ENCODE measurements at places on chromosomes 5 and 9. TPM values are rescaled to one million over a fixed set of nuclear protein-coding genes. Genes with fewer than 3 reads are reported as not detected.

DNA sequence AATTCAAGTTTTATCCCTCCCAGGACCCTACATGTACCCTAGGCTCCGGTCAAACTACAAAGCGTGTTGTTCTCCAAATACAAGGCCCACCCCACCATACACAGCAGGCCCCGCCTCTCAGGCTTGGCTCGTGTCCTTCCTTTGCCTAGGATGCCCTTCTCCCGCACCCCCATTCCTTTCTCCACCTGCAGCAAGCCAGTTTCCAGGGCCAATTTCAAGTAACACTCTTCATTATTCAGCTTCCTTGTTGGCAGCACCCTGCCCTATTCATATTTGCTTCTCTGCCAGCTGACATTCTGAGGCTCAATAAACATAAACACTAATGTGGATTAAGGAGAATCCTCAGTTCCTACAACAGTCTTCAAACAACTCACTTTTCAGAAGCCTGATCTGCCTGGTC lies 31.7 kb downstream of the EPB41L4B start:
- DNase-seq = no peak

Gene TMEM250
- polyA plus RNA-seq = 23.3 TPM

- no peak for DNase-seq
Measured at GRCh38 chr9:110031511-110032173, 176.3 kb downstream of the C9orf152 start.

GRCh38 chr5:139061274-139061673 lies 136.9 kb downstream of the SIL1 start:
- DNase-seq = peak; percentile 27

GRCh38 chr5:126988021-126988569 lies 42.3 kb downstream of the MARCHF3 start:
- no peak for DNase-seq

DNA sequence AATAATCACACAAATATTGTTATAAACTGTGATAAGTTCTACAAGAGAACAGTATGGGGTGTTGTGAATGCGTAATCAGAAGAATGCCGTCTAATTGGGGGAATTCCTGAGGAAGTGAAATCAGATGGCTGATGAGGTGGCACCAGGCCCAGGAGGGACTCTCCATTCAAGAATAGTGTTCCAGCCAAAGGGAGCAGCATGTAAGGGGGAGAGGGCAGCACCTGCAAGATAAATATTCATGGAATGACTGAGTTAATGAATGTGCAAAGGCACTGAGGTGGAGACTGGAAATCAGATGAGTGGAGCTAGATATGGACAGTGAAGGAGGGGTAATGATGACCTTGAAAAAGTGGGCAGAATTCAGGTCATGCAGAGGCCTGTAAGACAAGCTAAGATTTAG lies 250.6 kb downstream of the ARRDC3 start:
- no peak for DNase-seq

Gene GALNT12
- 3.6 TPM for polyA plus RNA-seq

GRCh38 chr5:148826739-148827070 lies 294 bp downstream of the ADRB2 start:
- no peak for DNase-seq

- DNase-seq = no peak
Measured at GRCh38 chr5:143898916-143899591, 87.1 kb downstream of the HMHB1 start.

GRCh38 chr5:491119-491855 lies 33.0 kb downstream of the SLC9A3 start:
- no peak for DNase-seq

Gene TAF11L5
- polyA plus RNA-seq = not detected

Gene GRM6
- 0.54 TPM for polyA plus RNA-seq

DNA sequence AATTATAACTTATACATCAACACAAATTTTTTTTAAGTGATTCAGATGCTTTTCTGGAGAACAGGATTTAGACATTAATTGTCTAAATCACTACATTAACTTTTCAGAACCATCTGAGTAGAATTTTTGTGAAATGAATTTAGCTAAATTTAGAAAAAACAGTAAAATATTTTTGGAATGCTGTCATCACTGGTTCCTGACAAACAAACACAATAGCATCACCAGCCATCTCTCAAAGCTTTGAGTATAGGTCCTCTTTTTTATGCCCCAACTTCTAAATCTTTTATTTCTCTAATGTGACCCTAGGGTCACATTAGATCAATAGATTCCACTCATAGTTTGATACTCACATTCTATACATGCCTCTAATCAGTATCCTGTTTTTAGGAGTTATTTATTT lies 104.6 kb downstream of the PRR16 start:
- no peak for DNase-seq

Gene KIF20A
- 21.2 TPM for polyA plus RNA-seq

Gene RABL6
- 50.1 TPM for polyA plus RNA-seq

Gene SLC6A19
- not detected for polyA plus RNA-seq

Gene MCTP1
- polyA plus RNA-seq = 10.3 TPM

DNA sequence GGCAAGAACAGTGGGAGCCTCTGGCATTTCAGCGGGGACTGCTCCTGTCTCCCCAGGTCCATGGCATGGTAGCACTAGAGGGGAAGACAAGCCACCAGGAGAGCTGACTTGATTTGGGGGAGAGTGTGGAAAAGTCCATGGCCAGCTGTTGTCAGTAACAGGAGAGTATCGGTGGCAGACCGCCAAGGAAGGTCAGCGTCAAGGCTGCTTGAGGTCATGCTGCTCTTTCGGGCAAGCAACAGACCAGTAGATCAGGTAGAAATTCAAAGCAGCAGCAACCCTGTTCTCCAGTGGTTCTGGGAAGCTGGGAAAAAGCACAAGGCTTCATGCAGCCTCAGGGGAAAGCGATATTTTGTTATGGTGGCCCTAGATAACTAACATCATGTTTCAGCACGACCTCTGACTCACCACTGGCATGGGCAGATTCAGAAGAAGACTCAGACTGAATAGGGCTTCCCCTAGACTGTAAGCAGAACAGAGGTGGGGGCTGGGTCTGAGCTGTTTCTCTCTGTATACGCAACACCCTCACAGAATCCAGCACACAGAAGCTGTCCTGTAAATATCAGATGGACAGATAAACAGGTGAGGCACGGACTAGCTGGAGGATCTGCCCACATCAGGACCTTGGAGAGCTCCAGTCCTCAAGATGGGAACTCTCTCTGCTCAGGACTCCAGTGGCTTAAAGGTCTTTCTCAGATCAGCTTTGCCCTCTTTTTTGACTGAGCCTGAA lies 35.2 kb upstream of the PLEKHG4B start:
- DNase-seq = peak; percentile 48

GRCh38 chr5:59577485-59577884 lies 316.0 kb downstream of the PDE4D start:
- no peak for DNase-seq

- DNase-seq = no peak
Measured at GRCh38 chr9:13524245-13524644, 244.8 kb upstream of the MPDZ start.

Gene SLC46A2
- 0.10 TPM for polyA plus RNA-seq

- no peak for DNase-seq
Measured at GRCh38 chr5:42015681-42016080, 90.6 kb downstream of the FBXO4 start.

Gene ERGIC1
- 102 TPM for polyA plus RNA-seq

DNA sequence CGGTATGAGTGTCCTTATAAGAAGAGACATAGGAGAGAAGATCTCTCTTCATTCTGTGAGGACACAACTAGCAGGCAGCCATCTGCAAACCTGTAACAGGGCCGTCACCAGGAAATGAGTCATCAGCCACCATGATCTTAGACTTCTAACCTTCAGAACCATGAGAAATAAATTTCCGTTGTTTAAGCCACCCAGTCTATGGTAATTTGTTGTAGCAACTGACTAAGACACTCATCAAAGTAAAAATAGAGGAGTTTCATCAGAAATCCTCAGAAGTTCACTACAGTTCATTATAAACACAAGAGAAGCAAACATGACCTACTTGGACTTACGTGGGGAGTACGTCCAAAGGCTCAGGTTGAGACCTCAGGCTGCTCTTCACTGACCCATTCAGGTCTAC lies 357.7 kb downstream of the SEMA5A start:
- DNase-seq = no peak

- no peak for DNase-seq
Measured at GRCh38 chr5:153523211-153523610, 32.7 kb downstream of the GRIA1 start.

GRCh38 chr9:109912082-109912582 lies 132.1 kb downstream of the PALM2AKAP2 start:
- peak; percentile 40 for DNase-seq

Gene NAA35
- 22.1 TPM for polyA plus RNA-seq

Gene UHRF2
- polyA plus RNA-seq = 34.2 TPM

- no peak for DNase-seq
Measured at GRCh38 chr9:90307891-90308290, 334.7 kb downstream of the DIRAS2 start.

- no peak for DNase-seq
Measured at GRCh38 chr9:104092875-104093600, 1.1 kb upstream of the SMC2 start.

DNA sequence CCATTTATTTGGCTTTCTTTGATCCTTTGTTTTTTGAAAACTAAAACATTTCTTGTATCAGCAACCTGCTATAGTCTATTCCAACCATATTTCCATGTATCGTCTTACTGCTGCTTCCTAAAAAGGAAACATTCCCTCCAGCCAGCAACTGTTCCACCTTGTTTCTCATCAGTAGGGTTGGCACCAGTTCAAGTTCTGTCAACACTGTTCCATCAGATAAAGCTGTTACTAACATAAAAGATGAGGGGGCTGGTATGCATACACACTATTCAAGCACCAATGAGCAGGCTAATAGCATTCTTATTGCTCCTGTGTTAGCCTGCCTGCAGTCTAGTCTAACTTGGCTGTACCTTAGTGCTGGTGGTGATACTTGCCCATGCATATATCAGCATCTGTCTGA lies 178.3 kb downstream of the CWC27 start:
- peak; percentile 29 for DNase-seq

Gene NR5A1
- not detected for polyA plus RNA-seq

- no peak for DNase-seq
Measured at GRCh38 chr5:78361631-78361993, 1.2 kb downstream of the SCAMP1 start.

DNA sequence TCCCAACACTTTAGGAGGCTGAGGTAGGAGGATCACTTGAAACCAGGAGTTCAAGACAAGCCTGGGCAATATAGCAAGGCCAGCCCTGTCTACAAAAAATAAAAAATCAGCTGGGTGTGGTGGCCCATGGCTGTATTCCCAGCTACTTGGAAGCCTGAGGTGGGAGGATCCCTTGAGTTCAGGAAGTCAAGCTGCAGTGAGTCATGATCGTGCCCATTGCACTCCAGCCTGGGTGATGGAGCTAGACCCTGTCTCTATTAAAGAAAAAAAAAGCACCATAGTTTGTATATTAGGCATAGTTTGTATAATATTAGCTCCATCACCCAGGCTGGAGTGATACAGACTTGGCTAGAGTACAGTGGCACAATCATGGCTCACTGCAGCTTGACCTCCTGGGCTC lies 9.6 kb upstream of the NME5 start:
- no peak for DNase-seq

Gene CAMK2A
- 64.2 TPM for polyA plus RNA-seq

DNA sequence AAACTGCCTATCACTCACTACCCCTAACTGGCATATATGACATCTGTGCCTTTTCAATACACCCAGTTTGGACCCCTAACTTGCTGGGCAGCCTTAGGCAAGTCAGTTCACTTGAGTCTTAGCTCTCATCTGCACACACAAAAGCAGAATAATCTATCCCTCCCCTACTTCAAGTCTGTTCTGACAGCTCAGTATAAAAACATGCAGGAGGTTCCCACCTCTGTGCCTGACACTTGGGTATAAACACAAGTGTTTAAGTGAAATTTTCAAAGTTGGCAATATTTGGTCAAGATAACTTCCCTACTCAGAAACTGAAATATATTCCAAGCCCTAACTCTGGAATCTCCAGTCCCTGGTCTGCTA lies 12.6 kb downstream of the HNRNPH1 start:
- DNase-seq = no peak

Gene FGF1
- 9.2 TPM for polyA plus RNA-seq

Gene PCDHGB5
- polyA plus RNA-seq = 5.4 TPM

Gene TAF11L10
- not detected for polyA plus RNA-seq

- DNase-seq = no peak
Measured at GRCh38 chr9:136782452-136782851, 8.7 kb upstream of the TMEM141 start.
